ENCODE measurements at places on chromosomes 1 and 21. TPM values are rescaled to one million over a fixed set of nuclear protein-coding genes. Genes with fewer than 3 reads are reported as not detected.
A peak's percentile ranks its signal among the peaks of the same experiment; 100 is the strongest.

DNA sequence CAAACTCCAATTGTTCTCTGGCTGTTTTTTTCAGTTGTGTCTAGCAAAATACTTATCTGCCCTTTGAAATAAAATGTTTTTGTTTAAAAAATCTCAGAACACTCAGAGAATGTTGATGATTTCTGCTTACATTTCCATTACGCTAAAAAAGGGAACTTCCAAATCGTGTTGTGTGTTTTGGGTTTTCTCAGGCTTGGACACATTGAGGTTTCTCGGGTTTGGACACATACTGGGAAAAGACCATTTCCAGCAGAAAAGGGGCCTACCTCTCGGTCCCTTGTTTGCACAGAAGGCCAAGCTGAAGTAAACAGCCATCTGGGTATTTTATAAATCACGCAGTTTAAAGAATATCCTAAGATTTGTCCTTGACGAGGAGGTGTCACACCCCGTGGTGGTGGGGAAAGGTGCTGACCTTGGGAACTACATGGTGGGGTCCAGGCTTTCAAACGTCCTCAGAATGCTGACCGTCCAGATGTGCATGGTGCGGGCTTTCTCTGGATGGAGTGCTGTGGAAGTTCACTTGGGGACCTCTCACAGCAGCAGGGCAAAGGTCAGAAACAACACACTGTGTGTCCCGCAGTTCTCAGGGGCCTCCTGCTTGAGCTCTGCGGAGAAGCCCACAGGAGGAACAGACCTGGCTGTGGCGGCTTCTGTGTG is 67.8 kb downstream of the SLC37A1 start:
- no peak for DNase-seq
- H3K4me3 ChIP-seq, result no peak overlapping the region
- no peaks in the 10 kb centered on the region for H3K27me3 ChIP-seq
- no peaks in the 10 kb centered on the region for H3K4me1 ChIP-seq
- H3K27ac ChIP-seq, result no peak overlapping the region

GRCh38 chr1:53324728-53325297 is 3.1 kb downstream of the LRP8 start:
- H3K27ac ChIP-seq, result no peak overlapping the region
- peaks cover 17% of the 10 kb centered on the region for H3K36me3 ChIP-seq
- peak overlapping the region; percentile 97 for H3K4me3 ChIP-seq
- DNase-seq, result no peak
- no peaks in the 10 kb centered on the region for H3K27me3 ChIP-seq

- H3K4me3 ChIP-seq, result no peak overlapping the region
- H3K4me1 ChIP-seq, result peaks cover 16% of the 10 kb centered on the region
- no peaks in the 10 kb centered on the region for H3K27me3 ChIP-seq
- no peaks in the 10 kb centered on the region for H3K36me3 ChIP-seq
- H3K27ac ChIP-seq, result peak overlapping the region; percentile 59
Measured at GRCh38 chr1:2258996-2259395, 30.9 kb downstream of the SKI start.

- H3K4me1 ChIP-seq, result peaks cover 8% of the 10 kb centered on the region
- no peak overlapping the region for H3K4me3 ChIP-seq
- H3K27ac ChIP-seq, result no peak overlapping the region
- DNase-seq, result no peak
- H3K27me3 ChIP-seq, result no peaks in the 10 kb centered on the region
Measured at GRCh38 chr1:54970901-54971300, 9.5 kb upstream of the TMEM61 start.

GRCh38 chr1:54249819-54250435 is 50.0 kb downstream of the MRPL37 start:
- H3K27me3 ChIP-seq, result no peaks in the 10 kb centered on the region
- no peak overlapping the region for H3K27ac ChIP-seq
- peak; percentile 51 for DNase-seq
- peaks cover 3% of the 10 kb centered on the region for H3K36me3 ChIP-seq
- no peaks in the 10 kb centered on the region for H3K4me1 ChIP-seq

GRCh38 chr1:177328251-177328650 is 157.5 kb downstream of the BRINP2 start:
- no peaks in the 10 kb centered on the region for H3K27me3 ChIP-seq
- no peak for DNase-seq
- H3K4me1 ChIP-seq, result no peaks in the 10 kb centered on the region
- H3K4me3 ChIP-seq, result no peak overlapping the region

GRCh38 chr1:48080331-48081255 is 83.4 kb upstream of the TRABD2B start:
- H3K27ac ChIP-seq, result no peak overlapping the region
- H3K36me3 ChIP-seq, result no peaks in the 10 kb centered on the region
- no peak overlapping the region for H3K4me3 ChIP-seq
- no peaks in the 10 kb centered on the region for H3K27me3 ChIP-seq

DNA sequence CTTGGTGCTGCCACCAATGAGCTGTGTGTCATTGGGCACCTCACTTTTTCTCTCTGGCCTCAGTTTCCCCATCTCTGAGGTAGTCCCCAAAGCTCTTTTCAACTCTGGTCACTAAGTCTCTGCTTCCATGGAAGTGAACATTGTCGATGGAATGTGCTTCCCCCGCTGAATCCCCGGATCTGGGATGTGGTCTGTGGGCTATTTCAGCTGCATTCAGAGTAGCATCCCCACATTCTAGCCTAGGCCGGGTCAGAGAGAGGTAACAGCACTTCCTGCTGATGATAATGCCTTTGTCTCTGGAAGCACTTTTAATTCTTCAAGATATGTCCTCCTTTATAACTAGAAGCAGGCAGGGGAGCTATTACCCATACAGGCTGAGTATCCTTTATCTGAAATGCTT is 29.8 kb downstream of the RASSF5 start:
- H3K4me1 ChIP-seq, result peaks cover 3% of the 10 kb centered on the region
- peak; percentile 34 for DNase-seq
- H3K27me3 ChIP-seq, result no peaks in the 10 kb centered on the region
- H3K27ac ChIP-seq, result no peak overlapping the region
- H3K36me3 ChIP-seq, result no peaks in the 10 kb centered on the region

GRCh38 chr1:51636764-51637522 is 20.1 kb downstream of the OSBPL9 start:
- H3K4me1 ChIP-seq, result peaks cover 5% of the 10 kb centered on the region
- no peak overlapping the region for H3K4me3 ChIP-seq
- H3K36me3 ChIP-seq, result no peaks in the 10 kb centered on the region
- H3K27me3 ChIP-seq, result no peaks in the 10 kb centered on the region
- no peak for DNase-seq

- H3K27me3 ChIP-seq, result no peaks in the 10 kb centered on the region
- DNase-seq, result no peak
Measured at GRCh38 chr1:24596401-24596880, 40.6 kb downstream of the NCMAP start.

DNA sequence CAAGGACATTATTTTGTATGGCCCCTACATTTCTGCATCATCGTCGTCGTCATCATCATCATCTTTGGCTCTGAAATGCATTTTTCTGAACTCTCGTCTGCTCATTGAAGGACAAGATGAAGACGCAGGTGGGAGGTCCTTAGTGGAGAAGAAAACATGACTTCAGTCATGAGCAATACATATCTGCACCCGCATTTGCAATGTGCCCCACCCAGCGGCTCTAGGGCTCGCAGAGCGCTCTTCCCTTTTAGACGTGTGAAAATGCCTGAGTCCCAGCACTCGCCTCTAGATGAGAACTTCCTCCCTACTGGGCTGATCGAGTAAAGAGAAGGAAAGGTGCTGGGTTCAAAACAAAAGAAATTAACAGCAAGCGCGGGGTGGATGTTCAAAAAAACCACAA is 10.1 kb downstream of the C1orf174 start:
- H3K4me1 ChIP-seq, result no peaks in the 10 kb centered on the region
- peaks cover 12% of the 10 kb centered on the region for H3K36me3 ChIP-seq
- no peak overlapping the region for H3K4me3 ChIP-seq
- H3K27ac ChIP-seq, result no peak overlapping the region
- H3K27me3 ChIP-seq, result no peaks in the 10 kb centered on the region

GRCh38 chr1:119485201-119485600 is 21.8 kb upstream of the HSD3B1 start:
- no peaks in the 10 kb centered on the region for H3K4me1 ChIP-seq
- no peaks in the 10 kb centered on the region for H3K36me3 ChIP-seq
- DNase-seq, result no peak
- no peak overlapping the region for H3K4me3 ChIP-seq
- H3K27ac ChIP-seq, result no peak overlapping the region

DNA sequence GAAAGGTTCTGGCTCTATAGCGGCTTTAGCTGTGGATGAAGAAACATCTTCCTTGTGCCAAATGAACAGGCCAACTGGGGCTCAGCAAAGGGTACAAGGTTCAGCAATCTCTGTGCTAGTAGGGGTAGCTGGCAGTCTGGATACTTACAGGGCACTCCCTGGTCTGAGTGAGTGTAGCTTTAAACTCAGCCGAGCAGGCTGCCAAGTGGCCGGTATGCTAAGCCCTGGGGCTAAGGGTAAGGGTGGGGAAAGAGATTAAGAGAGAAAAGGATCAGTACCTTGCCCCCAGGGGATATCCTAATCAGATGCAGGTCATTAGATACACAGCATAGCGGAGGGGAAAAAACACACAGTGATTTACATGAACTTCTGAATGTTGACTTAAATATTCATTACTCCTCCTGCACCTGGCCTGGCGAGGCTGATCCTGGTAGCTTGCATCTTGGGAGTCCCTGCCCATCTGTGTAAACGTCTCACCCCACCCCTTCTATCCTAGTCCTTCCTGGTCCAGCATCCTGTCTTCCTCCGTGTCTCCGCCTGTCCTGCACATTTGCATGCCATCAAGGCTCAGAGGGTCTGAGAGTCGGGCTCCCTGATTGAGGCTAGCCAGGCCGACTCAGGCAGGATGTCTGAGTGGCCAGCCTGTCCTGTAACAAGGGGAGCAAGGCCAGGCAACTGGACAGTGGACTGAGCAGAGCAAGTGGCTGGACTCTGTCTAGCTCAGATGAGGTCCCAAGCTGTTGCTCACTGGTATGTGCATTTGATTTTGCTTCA is 39.5 kb upstream of the CNTN2 start:
- no peak overlapping the region for H3K27ac ChIP-seq
- peaks cover 10% of the 10 kb centered on the region for H3K4me1 ChIP-seq
- no peaks in the 10 kb centered on the region for H3K27me3 ChIP-seq
- H3K36me3 ChIP-seq, result no peaks in the 10 kb centered on the region
- no peak overlapping the region for H3K4me3 ChIP-seq

CYP4B1 gene
- total RNA-seq, result 0.16 TPM

ZFP69B gene
- 10.8 TPM for total RNA-seq

NEXN gene
- total RNA-seq, result 3.8 TPM

SPATA17 gene
- 3.5 TPM for total RNA-seq

CTSE gene
- total RNA-seq, result not detected

LIPI gene
- not detected for total RNA-seq

ERICH3 gene
- total RNA-seq, result not detected

Measured in GM23338 (cell line).